Astrocyte of the cerebellum (primary cell): ENCODE measurements at places on chromosomes 4 and X.

DNA sequence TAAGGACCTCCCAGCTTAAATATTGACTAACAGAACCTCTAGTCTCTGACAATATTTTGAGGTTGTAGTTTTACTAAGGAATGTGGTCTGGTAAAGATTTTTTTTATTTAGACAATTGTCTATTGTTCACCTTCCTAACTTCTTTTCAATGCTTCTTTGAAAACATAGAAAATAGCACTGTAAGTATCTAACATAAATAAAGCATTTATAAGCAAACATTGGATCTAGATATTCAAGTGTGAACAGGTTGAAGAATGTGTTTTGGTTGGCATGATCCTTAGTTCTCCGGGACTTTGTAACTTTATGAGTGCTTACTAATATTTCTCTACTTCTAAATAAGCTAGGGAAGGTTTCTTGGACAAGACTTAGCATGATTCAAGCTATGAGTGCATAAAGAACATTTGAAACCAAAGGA, 285.4 kb upstream of the ARSJ start:
- no peak for DNase-seq

GRCh38 chr4:93132631-93133030, 695.9 kb upstream of the ATOH1 start:
- DNase-seq: no peak

DNA sequence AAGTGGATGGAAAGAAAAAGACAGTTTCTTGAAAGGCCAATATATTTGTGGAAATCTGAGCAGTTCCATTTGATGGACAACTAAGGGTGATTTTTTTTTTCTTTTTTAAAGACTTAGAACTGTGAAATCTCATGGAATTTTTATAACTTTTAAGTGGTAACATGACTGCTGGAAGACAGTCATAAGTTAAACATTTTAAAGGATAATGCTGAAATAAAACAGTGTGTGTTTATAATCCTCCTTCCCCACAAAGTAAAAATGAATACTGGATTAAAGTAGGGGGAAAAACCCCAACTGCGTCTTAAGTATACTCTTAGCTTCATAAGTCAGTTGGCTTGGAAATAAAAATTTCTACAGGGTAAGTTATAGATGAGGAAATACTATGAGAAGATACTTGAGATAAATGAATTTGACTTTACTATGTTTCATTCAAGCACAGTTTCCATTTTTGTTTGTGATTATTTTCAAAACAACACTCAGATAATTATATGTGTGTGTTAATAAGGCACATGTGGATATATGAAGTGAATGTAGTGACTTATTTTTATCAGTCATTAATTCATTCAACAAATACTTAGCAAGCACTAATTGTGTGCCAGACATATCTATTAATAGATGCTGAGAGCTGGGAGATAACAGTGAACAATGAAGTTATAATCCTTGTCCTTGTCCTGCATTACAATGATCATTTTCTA, 129.2 kb upstream of the ETNPPL start:
- DNase-seq: no peak

- no peak for DNase-seq
These were observed 178.5 kb downstream of the PAPSS1 start for GRCh38 chr4:107541511-107541910.

DNA sequence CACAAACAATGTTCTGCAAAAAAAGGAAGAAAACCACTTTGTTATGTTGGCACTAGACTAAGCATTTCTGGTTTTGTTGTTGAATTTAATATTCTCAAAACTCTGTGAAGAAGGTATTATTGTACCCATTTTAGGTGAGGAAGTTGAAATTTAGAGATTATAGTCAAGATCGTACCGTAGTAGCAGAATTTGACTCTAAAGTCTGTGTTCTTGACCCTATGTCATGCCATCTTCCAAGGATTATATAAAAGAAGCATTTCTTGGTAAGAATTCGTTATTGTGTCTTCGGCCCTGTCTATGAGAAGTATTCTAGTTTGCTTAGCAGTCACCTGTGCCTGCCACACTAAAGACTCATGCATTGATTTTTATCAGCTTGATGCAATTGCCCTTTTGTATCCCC, 104.4 kb upstream of the MAP9 start:
- DNase-seq: no peak

GRCh38 chr4:159487284-159487747, 384.4 kb downstream of the RAPGEF2 start:
- peak; percentile 78 for DNase-seq

GRCh38 chr4:15162465-15163283, 160.4 kb downstream of the CPEB2 start:
- DNase-seq: peak; percentile 36

GRCh38 chrX:70446380-70447350, 2.0 kb downstream of the DLG3 start:
- DNase-seq: no peak

DNA sequence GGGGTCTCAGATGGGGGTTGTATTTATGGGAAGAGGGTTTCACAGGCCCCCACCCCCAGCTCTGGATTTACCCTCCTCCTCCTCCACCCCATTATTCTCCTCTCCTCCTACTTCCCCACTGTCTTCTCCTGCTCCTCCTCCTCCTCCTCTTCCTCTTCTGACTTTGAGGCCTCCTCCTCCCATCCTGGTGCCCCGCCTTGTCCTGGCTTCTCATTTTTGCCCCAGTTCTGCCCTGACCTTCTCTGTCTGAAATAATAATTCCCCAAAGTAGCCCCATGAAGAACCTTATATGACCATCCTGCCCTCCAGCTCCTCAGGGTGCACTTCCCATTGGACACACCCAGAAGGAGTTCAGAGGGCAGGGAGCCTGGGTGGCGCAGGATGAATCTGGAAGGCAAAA, 351.4 kb upstream of the GATB start:
- no peak for DNase-seq

GRCh38 chrX:153766098-153766817, 2.2 kb downstream of the PLXNB3 start:
- peak; percentile 27 for DNase-seq

- DNase-seq: no peak
These were observed 185.1 kb downstream of the ARHGAP6 start for GRCh38 chrX:11480626-11481025.

DNA sequence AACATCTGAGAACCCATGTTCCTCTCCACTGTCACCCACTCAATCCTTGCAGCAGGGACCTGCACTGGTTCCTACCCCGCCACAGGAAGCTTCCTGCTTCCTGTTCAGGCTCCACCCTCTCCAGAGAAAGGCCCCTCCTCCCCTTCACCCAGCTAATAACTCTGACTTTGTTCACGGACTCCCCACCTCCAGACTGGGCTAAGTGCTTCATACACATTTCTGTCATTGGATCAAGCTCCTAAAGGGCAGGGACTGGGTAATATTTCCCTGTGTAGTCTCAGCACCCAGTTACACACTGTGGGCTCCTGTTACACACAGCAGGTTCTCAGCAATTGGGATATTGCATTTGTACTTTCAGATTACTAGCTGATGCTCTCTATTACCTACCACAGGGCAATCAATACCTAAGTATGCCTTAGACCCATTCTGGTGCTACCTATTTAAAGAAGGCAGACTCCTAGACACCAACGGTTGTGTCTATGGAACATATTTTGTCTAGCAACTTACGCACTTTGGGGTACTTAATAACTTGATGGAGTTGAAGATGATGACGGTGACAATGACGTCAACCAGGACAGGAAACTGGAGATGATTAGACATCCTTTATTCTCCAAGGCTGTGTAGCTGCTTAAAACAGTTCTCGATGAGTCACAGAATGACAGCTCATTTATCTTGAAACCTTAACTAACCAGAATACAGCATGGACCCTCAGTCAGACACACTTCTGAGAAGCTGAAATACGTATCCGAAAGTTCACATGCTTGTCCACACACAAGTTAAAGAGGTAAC, 58.1 kb downstream of the MAML3 start:
- peak; percentile 95 for DNase-seq

DNA sequence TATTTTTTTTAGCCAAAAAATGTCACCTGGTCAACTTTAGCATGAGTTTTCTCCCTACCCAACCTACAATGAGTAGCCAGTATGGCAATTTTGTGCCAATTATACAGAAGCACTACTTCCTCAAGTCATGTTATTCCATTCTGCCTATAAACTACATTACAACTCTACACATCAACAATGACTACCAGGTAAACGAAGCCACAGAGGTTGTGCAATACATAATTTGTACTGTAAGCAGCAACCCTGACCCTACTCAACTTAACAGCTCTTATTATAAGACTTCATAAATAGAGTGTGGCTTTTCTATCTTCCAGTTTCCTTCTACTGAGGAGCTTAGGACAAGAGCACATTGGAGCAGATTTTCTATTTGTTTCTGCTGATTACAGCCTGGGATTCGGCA, 160.5 kb downstream of the HS3ST1 start:
- no peak for DNase-seq

DNA sequence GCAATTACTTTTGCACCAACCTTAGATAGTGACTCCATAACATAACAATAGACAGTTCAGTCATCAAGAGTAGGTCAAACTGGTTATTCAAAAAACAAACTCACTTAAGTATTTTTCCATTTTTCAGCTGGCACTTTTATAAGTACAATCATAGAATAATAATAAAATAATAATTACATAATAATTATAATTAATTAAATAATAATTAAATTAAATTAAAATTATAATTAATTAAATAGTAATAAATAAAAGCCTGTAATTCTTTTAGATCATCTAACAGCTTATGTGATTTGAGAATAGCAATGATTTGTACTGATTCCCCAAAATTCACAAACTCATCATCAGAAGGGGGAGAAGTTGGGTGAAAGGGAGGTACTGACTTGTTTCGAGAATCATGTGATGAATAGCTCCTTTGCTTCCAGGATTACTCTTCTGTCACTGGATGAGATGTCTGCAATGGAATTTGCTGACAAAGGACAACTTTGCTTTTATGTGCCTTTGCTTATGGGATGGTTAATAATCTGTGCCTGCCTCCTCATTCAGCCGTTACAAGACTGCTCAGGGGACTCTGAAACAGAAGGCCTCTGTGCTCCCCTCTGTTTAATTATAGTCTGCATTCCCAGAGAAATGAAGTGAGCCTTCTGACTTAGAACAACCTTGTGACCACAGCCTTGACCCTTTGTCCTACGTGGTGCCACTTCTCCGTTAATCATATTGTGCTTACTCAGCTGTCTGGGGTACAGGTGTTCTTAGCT, 104.8 kb upstream of the ENPEP start:
- no peak for DNase-seq

GRCh38 chr4:188728359-188728758, 589.1 kb downstream of the TRIML1 start:
- DNase-seq: no peak

DNA sequence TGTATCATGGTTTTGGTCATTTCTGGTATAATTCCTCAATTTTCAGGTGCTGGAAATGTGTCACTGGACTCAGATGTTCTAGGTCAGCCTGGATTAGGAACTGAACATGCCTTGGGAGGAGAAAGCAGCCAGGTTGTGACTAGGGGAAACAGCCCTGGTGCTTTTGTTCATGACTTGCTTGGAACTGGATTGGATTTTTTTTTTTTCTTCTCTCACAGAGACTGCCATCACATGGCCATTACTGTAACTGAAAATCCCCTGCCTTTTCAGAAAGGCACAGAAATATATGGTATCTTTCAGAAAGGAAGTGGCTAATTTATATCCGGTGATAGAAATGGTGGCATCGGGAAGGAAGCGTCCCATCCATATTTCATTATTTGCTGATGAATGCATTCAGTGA, 34.6 kb downstream of the SEPTIN11 start:
- DNase-seq: no peak
